Stimulated activated CD8-positive, alpha-beta memory T cell treated with anti-CD3 and anti-CD28 coated beads, Interleukin-2, amount 100 ng/mL, for 48 hours (primary cell): ENCODE measurements at places on chromosomes 11 and 22.

GRCh38 chr11:127109796-127110480, 109.4 kb upstream of the KIRREL3 start:
- DNase-seq: no peak

GRCh38 chr22:42162728-42163489, 32.3 kb upstream of the CYP2D6 start:
- DNase-seq: no peak

- no peak for DNase-seq
Measured at GRCh38 chr11:128315933-128316332, 271.4 kb downstream of the ETS1 start.

GRCh38 chr11:76672431-76673175, 2.1 kb upstream of the LRRC32 start:
- DNase-seq: peak; percentile 47

GRCh38 chr11:33655842-33656600, 44.6 kb downstream of the C11orf91 start:
- no peak for DNase-seq

GRCh38 chr11:127383026-127383425, 382.5 kb upstream of the KIRREL3 start:
- DNase-seq: no peak

- no peak for DNase-seq
Measured at GRCh38 chr22:19430890-19431541, 517 bp downstream of the HIRA start.
